ENCODE measurements at places on chromosomes 16 and 17.

DNA sequence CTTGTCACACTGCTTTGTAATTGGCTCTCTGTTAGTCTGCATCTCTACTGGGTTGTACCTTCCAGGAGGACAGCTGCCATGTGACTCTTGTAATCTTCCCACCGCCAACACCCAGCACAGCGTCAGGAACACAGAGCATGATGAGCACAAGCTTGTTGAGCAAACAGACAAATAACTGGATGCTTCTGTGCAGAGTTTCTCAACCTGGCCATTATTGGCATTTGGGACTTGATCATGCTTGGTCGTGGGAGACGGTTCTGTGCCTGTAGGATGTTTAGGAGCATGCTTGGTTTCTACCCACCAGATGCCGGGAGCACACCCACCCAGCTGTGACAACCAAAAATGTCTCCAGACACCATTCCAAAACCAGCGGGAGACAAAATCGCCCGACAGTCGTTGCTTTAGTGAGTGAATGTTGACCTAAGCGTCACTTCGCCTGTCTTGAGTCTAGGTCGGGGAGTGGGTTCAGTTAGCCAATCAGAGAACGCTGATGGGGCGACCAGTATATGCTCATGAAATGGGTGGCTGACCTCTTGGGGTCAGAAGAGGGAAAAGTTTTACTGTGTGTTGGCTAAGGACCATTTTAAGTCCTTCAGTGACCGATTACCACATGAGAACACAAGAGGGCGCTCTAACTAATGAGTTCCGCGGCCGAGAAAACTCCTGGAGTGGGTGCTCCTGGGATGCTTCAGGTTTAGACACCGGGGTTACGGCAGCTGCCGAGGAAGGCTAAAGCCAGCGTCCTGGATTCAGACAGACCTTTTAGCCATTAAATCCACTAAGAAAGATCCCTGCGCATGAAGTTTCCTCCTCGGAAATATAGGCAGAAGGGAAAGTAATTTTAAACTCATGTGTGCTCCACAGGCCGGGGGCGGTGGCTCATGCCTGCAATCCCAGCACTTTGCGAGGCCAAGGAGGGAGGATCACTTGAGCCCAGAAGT, 57.8 kb upstream of the TEX2 start:
- no peaks in the 10 kb centered on the region for H3K36me3 ChIP-seq
- H3K27ac ChIP-seq = no peak overlapping the region
- H3K4me1 ChIP-seq = no peaks in the 10 kb centered on the region
- H3K27me3 ChIP-seq = no peaks in the 10 kb centered on the region

- no peaks in the 10 kb centered on the region for H3K36me3 ChIP-seq
- H3K27ac ChIP-seq = no peak overlapping the region
- DNase-seq = peak; percentile 55
- H3K27me3 ChIP-seq = peaks cover 27% of the 10 kb centered on the region
- peaks cover 1% of the 10 kb centered on the region for H3K4me1 ChIP-seq
- H3K4me3 ChIP-seq = peak overlapping the region; percentile 27
Measured at GRCh38 chr17:58249270-58250133, 11.1 kb downstream of the LPO start.

DNA sequence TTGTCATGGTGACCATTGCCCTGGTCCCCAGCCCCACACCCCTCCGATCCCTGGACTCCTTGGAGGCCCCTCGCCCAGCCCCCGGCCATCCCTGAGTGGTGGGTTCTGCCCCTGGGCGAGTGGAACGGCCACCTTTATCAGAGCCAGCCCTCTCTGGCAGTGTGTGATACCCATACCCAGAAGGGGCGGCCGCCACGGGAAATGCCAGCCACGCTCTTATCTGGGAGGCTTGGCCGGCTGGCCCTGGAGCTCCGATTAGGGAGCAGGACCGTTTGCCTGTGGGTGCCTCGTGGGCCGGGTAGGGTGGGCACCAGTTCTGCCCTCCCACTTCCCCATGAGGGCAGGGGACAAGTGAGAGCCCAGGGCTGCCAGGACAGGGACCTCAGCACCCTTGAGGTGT, 58.3 kb upstream of the ZC3H18 start:
- H3K27ac ChIP-seq = no peak overlapping the region
- peaks cover 1% of the 10 kb centered on the region for H3K4me1 ChIP-seq
- DNase-seq = no peak
- H3K27me3 ChIP-seq = no peaks in the 10 kb centered on the region
- peaks cover 2% of the 10 kb centered on the region for H3K36me3 ChIP-seq

GRCh38 chr17:53516636-53517035, 306.1 kb upstream of the KIF2B start:
- no peaks in the 10 kb centered on the region for H3K4me1 ChIP-seq
- no peak overlapping the region for H3K4me3 ChIP-seq

- H3K4me3 ChIP-seq = no peak overlapping the region
- H3K27me3 ChIP-seq = no peaks in the 10 kb centered on the region
- H3K4me1 ChIP-seq = peaks cover 8% of the 10 kb centered on the region
- H3K27ac ChIP-seq = no peak overlapping the region
Measured at GRCh38 chr17:2435862-2436261, 35.0 kb upstream of the MNT start.

DNA sequence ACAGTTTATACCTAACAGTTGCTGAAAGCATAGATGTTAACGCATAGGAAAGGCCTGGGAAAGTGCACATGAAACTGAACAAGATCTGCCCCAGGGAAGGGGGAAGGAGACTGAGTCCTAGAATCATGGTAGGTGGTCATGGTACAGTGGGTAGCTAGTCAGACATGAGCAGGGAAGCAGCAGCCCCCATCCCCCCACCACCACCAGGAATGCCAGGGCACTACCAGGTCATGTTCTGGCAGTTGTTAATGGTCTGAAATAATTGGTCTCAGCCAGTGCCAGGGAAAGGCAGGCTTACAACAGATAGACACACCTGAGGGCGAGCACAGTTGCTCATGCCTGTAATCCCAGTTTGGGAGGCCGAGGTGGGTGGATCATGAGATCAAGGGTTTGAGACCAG, 185.2 kb downstream of the CPPED1 start:
- H3K36me3 ChIP-seq = no peaks in the 10 kb centered on the region
- H3K27ac ChIP-seq = no peak overlapping the region
- H3K4me1 ChIP-seq = no peaks in the 10 kb centered on the region
- H3K4me3 ChIP-seq = no peak overlapping the region

DNA sequence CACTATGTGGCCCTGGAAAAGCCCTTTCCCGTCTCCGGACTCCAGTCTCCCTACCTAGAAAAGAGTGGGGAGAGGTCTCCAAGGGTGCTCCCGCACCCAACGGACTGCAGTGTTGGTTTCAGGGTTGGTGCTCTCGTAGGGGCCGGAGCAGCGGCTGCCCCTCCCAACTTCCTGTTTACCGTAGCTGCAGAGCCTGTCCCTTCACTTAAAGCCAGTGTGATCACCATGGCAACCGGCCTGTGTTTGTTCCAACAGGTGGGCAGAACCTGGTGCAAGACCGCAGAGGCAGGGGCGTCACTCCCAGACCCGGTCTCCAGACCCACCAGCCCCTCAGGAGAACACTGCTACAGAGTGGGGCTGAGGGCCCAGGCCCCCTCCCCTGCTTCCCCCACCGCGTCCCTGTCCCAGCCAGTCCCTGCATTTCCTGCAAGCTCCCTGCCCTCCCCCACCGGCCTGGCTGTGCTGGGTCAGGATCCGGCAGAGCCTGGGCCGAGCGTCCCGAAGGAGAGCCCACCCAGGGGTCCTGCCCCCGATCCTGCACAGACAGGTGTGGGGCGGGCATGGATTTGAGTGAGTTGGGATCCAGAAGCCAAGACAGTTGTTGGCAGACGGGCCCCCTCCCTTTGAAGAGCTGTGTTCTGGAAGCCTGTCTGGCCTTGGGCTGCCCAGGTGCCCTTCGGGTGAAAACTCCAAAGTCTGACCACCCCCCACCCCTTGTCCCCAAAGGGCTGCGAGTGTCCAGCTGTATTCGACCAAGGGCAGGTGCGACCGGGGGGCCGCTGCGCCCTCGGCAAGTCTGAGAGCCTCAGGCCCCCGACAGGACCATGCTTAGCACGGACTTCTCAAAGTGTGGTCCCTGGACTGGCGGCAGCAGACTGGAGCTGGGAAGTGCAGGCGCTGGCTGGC, 1.5 kb upstream of the BAIAP3 start:
- H3K27ac ChIP-seq = no peak overlapping the region
- H3K27me3 ChIP-seq = peaks cover 13% of the 10 kb centered on the region
- peaks cover 2% of the 10 kb centered on the region for H3K4me1 ChIP-seq
- peak; percentile 94 for DNase-seq
- peak overlapping the region; percentile 4 for H3K4me3 ChIP-seq

GRCh38 chr17:43416998-43417890, 18.5 kb downstream of the ARL4D start:
- no peak for DNase-seq
- H3K4me1 ChIP-seq = no peaks in the 10 kb centered on the region
- H3K36me3 ChIP-seq = no peaks in the 10 kb centered on the region
- no peak overlapping the region for H3K27ac ChIP-seq
- no peaks in the 10 kb centered on the region for H3K27me3 ChIP-seq

DNA sequence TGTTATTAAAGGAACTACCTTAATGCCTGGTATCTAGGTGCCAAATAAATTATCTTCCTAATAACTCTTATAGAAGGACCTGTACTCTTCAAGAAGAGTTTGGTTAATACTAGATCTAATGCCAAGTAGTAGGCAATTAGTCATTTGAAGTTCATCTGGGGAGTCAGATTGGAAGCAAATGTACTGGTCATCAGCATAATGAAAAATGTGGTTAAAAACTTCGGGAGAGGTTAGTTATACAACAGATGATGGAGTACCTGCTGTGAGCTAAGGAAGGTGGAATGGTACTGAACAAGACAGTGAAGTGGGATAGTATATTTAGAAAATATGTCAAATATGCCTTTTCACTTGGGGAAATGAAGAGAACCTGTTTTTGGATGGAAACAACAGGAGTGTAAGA, 49.2 kb downstream of the TNRC6A start:
- H3K4me3 ChIP-seq = no peak overlapping the region
- DNase-seq = no peak

Measured in iPS DF 6.9 (cell line).